ENCODE measurements at places on chromosomes 13 and 19.

DNA sequence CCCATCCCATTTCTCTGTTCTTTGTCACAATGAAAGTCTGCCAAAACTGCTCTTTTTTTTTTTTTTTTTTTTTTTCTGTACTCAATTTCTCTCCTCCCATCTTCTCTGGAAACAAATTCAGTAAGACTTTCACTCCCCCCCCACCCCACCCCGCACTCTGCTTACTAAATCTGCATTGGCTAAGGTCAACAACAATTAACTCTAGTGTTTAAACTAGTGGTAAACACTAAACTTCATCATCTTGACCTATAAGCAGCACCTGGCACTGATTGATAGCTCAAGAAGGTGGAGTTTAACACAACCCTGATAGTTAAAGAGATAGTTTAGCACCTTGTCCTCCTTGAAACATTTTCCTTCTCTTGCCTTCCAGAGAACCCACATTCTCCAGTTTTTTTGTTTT lies 14.1 kb upstream of the KLF12 start:
- H3K27ac ChIP-seq = no peak overlapping the region
- H3K4me3 ChIP-seq = no peak overlapping the region
- H3K36me3 ChIP-seq = no peaks in the 10 kb centered on the region
- no peaks in the 10 kb centered on the region for H3K27me3 ChIP-seq
- H3K4me1 ChIP-seq = no peaks in the 10 kb centered on the region
- DNase-seq = no peak

- H3K27me3 ChIP-seq = no peaks in the 10 kb centered on the region
- no peak overlapping the region for H3K27ac ChIP-seq
- H3K4me1 ChIP-seq = peaks cover 12% of the 10 kb centered on the region
- H3K36me3 ChIP-seq = no peaks in the 10 kb centered on the region
- DNase-seq = no peak
These were observed 20.9 kb upstream of the IGSF23 start for GRCh38 chr19:44592451-44592890.

- no peaks in the 10 kb centered on the region for H3K4me1 ChIP-seq
- H3K36me3 ChIP-seq = no peaks in the 10 kb centered on the region
- H3K27ac ChIP-seq = no peak overlapping the region
- no peaks in the 10 kb centered on the region for H3K27me3 ChIP-seq
- H3K4me3 ChIP-seq = no peak overlapping the region
These were observed 2033.9 kb upstream of the PCDH20 start for GRCh38 chr13:63449550-63449949.

DNA sequence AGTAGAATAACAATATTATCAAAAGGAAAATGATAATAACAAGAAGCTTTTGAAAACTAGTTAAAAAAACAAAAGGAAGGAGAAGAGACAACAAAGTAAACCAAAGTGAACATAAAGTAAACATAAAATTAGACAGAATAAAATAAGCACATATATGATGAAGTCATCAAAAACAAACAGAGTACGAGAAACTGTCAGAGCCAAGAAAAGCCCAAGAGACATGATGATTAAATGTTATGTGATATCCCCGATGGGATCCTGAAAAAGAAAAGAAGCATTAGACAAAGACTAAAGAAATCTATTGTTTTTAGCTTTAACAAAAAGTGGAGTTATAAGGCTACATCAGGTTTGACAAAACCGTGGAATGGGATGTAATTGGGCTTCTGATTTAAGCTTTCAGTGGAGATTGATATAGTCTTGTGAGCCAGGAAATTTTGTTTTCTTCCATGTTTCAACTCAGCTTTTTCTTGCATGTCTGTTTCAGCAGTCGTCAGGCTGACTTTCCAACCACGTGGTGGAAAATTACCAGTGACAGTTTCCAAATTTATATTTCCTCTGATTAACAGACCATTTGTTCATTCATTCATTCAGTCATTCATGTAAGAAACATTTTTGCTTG lies 64.9 kb downstream of the KL start:
- DNase-seq = no peak
- H3K4me3 ChIP-seq = no peak overlapping the region
- no peaks in the 10 kb centered on the region for H3K4me1 ChIP-seq
- no peaks in the 10 kb centered on the region for H3K27me3 ChIP-seq
- H3K27ac ChIP-seq = no peak overlapping the region
- H3K36me3 ChIP-seq = no peaks in the 10 kb centered on the region

Data from upper lobe of right lung (tissue), 1 donor.